ENCODE measurements at places on chromosomes 13 and 19.

DNA sequence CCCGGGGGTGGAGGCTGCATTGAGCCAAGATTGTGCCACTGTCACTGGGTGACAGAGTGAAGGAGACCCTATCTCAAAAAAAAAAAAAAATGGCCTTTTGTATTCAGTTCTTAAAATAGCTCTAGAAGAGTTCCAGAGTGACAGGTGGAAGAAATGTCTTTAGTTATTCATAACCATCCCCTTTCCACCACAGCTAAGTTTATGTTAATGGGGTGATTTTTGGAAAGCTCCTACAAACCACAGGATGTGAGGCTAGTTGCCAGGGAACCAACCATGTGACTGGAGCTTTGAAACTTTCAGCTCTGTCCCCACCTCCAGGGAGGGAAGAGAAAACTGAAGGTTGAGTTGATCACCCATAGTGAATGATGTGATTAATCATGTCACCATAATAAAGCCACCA lies 6.9 kb downstream of the ZNF490 start:
- DNase-seq, result peak; percentile 23

DNA sequence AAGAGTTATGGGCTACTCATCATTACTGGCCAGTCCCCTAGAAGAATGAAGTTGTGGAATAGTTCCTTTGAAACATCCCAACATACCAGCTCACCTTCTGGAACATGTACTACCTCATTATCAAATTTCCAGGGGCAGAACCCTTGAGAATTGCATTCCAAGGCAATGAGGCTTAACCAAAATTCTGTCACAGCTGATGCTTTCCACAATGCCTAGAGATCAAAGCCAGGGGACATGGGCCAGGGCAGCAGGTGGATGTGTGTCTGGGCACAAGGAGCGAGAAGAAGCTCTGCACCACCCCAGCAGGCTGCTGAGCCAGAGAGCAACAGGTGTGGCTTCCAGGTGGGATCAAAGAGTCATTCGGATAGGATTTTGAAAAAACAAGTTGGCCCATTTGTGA lies 362.1 kb downstream of the EFNB2 start:
- DNase-seq, result no peak

- no peak for DNase-seq
Measured at GRCh38 chr13:113843864-113844556, 19.9 kb downstream of the GAS6 start.

GRCh38 chr13:35994131-35994966 lies 136.8 kb downstream of the DCLK1 start:
- DNase-seq, result peak; percentile 93

DNA sequence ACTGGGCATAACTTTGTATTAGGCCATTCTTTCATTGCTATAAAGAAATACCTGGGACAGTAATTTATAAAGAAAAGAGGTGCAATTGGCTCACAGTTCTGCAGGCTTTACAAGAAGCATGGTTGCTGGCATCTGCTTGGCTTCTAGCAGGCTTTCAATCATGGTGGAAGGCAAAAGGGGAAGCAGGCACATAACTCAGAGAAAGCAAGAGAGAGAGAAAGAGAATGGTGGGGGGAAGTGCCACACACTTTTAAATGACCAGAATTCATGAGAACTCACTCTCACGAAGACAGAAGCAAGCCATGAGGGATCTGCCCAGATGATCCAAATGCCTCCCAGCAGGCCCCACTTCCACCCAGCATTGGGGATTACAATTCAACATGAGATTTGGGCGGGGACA lies 179.7 kb downstream of the SPRY2 start:
- DNase-seq, result no peak

- DNase-seq, result peak; percentile 68
Measured at GRCh38 chr19:48271531-48272151, 1.8 kb downstream of the ZNF114 start.

- peak; percentile 55 for DNase-seq
Measured at GRCh38 chr13:25743421-25743820, 308.4 kb downstream of the SHISA2 start.

GRCh38 chr13:98039964-98040363 lies 86.5 kb downstream of the IPO5 start:
- no peak for DNase-seq

DNA sequence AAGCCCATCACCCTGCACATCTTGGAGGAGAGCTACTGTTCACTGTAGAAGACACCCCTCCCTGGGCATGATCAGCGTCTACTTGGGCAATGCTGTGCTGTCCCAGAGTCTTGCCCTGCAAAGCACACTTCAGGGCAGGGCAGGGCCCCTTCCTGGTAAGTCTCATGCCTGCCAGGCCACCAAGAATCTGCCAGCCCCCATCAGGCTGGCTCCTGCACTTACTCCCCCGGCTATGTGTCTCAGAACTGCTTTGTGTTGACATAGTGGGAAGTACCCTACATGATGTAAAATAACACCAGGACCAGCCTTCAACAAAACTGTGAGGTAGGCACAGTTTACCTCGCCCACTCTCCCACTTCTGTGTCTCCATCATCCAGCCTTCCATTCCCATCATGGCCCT lies 27.8 kb upstream of the ATP12A start:
- DNase-seq, result no peak

- DNase-seq, result no peak
Measured at GRCh38 chr19:53871454-53871853, 3.8 kb downstream of the MYADM start.

DNA sequence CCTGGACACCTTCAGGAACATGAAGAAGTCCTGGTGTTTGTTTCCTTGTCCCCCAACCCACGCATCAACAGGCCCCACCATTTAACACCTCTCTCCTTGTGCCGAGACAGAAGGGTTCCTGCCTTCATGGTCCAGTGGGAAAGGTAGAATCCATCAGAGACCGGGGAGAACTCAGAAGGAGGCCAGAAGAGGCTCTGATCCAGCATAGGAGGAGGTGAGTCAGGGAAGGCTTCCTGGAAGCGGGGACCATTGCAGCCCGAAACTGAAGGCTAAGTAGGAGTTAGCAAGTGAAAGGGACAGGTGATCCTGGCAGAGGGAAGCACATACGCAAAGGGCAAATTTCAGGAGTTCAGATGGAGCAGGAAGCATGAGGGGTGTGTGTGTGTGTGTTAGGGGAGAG lies 484 bp downstream of the ICAM3 start:
- no peak for DNase-seq

- DNase-seq, result no peak
Measured at GRCh38 chr13:31192306-31192705, 7.5 kb upstream of the B3GLCT start.
